ENCODE measurements at places on chromosomes 13 and 19. TPM values are rescaled to one million over a fixed set of nuclear protein-coding genes. Genes with fewer than 3 reads are reported as not detected.

- DNase-seq, result no peak
These were observed 9.8 kb downstream of the ATP4B start for GRCh38 chr13:113648216-113648610.

TMEM38A gene
- total RNA-seq, result 8.4 TPM

DNA sequence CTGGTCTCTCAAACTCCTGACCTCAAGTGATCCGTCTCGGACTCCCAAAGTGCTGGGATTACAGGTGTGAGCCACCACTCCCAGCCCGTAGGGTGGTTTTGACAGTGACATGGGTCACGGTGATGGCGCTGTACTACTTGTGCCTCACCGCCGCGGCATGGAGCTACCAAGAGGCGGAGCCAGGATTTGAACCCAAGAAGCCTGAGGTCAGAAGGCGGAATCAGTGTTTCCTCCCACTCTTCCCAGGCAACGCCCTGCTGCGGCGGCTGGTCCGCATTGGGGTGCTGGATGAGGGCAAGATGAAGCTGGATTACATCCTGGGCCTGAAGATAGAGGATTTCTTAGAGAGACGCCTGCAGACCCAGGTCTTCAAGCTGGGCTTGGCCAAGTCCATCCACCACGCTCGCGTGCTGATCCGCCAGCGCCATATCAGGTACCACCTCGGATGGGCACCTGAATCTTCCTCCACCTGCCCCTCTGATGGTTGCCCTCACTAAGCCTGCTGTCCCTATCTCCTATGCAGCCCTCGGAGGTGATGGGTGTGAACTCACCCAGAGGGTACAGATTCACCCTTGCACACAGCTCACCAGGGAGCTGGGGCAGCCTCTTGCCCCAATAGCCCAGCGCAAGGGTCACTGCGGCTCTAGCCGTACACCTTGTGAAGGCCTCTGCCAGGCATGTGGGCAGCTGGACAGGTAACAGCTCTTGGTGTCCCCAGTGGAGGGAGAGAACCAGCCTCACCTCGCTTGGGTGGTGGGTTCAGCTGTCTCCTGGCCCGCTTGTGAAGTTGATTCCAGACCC lies 5.6 kb downstream of the RPS9 start:
- no peak for DNase-seq

DNA sequence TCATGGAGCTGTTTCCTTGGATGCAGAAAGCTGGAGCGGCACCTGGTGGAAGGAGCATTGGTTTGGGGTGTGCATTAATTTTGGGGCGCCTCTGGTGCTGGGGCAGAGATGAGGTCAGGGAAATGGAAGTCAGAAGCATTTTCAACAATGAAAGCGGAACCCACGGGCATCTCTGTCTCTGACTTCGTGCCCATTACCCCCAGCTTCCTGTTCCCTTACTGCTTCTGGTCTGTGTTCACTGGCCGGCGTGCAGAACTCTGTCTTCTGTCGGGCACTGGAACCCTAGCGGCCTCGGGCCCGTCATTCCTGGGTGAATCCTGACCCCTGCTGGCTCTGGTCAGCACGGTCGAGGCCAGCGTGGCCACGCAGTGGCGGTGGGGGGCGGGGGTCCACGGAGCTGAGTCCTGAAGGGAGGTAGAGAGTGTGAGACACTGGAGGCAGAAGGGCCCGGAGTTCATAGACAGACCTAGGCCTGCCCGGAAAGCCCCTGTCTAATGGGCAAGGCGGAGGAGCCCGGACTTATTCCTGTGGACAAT lies 7.9 kb upstream of the LINGO3 start:
- no peak for DNase-seq

SOX1 gene
- not detected for total RNA-seq

All from Panc1 (cell line).